ENCODE measurements at places on chromosomes 6 and 20. TPM values are rescaled to one million over a fixed set of nuclear protein-coding genes. Genes with fewer than 3 reads are reported as not detected.

AKAP12 gene
- 197 TPM for total RNA-seq

MAFB gene
- total RNA-seq, result 0.11 TPM

TSBP1 gene
- not detected for total RNA-seq

SEMG1 gene
- total RNA-seq, result not detected

HLA-DQA1 gene
- total RNA-seq, result not detected

KIFC1 gene
- total RNA-seq, result 36.9 TPM

ETV7 gene
- total RNA-seq, result 0.14 TPM

SLC17A1 gene
- 0.16 TPM for total RNA-seq

PPP1R3G gene
- total RNA-seq, result 2.0 TPM

SYCP2 gene
- 0.62 TPM for total RNA-seq

NOL7 gene
- total RNA-seq, result 69.0 TPM

RRAGD gene
- 5.4 TPM for total RNA-seq

TTBK1 gene
- total RNA-seq, result 0.02 TPM

ADAT2 gene
- total RNA-seq, result 4.1 TPM

BPIFB1 gene
- 0.17 TPM for total RNA-seq

SNAP25 gene
- total RNA-seq, result 15.4 TPM

FRS3 gene
- total RNA-seq, result 2.9 TPM

TFAP2B gene
- total RNA-seq, result not detected

IDH3B gene
- 137 TPM for total RNA-seq

PTPRT gene
- not detected for total RNA-seq

OR2H2 gene
- not detected for total RNA-seq

FANCE gene
- total RNA-seq, result 3.6 TPM

BANF2 gene
- total RNA-seq, result not detected

CLVS2 gene
- 0.25 TPM for total RNA-seq

PRDM1 gene
- total RNA-seq, result 5.6 TPM

ZNF165 gene
- total RNA-seq, result 1.2 TPM

IBTK gene
- total RNA-seq, result 25.8 TPM

SIM1 gene
- total RNA-seq, result not detected

SNPH gene
- total RNA-seq, result 4.2 TPM

NKX2-4 gene
- total RNA-seq, result not detected

C20orf96 gene
- 11.4 TPM for total RNA-seq

SYTL3 gene
- 1.5 TPM for total RNA-seq

TCF15 gene
- total RNA-seq, result not detected

APOM gene
- 3.7 TPM for total RNA-seq

TEAD3 gene
- total RNA-seq, result 7.9 TPM

NUDT3 gene
- total RNA-seq, result 5.9 TPM

LY6G6D gene
- total RNA-seq, result not detected

YWHAB gene
- total RNA-seq, result 187 TPM

BCAS4 gene
- 26.5 TPM for total RNA-seq

HDGFL1 gene
- not detected for total RNA-seq

LPA gene
- 0.07 TPM for total RNA-seq

Data from A549 treated with Mapracorat at 1 μM for 4 hours (cell line).